Ureter (tissue), 1 donor: ENCODE measurements at places on chromosomes 3 and 15.

DNA sequence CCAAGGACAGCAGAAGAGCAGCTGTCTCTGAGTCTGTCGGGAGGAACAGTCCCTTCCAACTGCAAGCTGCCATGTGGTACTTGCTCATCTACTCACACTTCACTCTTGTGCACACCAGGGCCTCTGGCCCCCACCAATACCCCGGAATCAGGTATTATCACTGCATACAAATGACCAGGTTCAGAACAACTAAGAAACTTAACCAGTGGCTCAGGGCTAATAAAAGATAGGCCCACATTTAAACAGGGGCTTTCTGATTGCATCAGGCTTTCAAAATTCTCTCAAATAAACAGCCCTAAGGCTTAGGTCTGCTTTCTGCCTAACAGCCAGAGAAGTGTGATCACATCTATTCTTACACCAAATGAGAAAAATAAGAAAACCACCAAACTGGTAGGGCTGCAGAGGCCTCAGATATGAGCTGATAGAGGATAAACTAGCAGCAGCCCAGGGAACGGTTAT is 20.7 kb downstream of the CCDC12 start:
- no peak for DNase-seq

GRCh38 chr15:47839233-47839825 is 122.0 kb downstream of the SEMA6D start:
- no peak for DNase-seq

DNA sequence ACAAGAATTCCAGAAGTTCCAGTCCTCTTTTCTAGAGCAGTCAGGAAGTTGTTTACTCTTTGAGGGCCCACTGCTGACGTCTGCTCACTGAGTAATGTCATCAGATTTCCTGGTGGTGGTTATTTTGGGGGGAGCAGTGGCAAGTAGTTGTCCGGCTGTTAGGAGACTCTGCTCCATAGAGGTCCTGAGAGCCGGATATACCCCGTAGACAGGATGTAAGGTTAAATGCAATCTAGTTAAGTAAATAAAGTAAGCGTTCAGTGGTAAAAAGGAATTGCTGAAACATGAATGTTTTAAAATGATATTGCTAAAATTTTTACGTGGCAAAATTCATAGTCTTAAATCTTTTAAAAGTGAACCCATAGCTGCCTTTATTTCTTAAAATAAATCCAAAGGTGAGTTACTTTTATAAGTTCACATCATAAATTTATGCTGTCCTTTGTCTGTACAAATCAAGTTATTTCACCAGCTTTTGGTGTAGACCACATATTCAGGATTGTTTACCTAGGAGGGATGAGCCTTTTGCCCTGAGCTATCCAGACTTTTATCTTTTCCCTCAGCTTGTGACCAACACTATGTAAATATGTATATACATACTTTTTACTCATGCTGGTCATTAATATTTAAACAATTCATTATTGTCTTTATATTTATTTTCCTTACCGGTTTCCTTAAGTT is 65.8 kb downstream of the PDE8A start:
- DNase-seq = no peak

GRCh38 chr3:52004163-52004787 is 8.6 kb upstream of the RPL29 start:
- no peak for DNase-seq

GRCh38 chr15:83653639-83654378 is at the start of gene ADAMTSL3:
Gene ADAMTSL3, plus strand, starts transcription at chr15:83654123. Its CDS starts 1,639 bp downstream, at chr15:83655762.
- DNase-seq = peak; percentile 80

DNA sequence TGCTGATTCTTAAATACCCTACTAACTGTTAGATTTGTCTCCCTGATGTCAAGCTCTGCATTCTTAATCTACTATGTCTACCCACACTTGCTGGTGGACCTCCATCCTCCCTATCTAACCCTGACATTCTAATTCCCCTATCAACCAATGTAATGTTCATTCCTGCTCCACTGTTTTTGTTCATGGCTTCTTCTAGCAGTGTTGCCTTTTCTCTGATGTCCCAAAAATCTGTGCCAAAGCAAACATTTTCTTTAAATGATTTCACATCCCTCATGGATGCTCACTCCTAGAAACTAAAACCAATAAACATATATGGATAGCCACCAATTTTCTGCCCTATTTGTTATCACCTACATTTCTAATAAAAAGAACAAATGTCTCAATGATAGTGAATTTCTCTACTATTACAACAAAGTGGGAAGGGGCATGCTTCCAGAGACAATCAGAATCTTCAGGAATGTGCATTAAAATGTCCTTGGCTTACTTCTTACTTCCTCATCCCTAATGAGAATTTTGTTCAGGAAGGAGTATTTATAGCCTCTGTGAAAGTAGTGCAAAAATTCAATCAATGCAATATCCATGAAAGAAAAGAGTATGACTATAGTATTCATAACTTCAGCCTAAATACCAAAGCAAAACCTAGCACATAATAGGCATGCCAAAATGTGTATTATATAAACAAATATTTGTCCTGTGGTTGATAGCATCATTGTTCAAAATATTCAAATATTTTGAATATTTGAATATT is 273.3 kb downstream of the ZNF385D start:
- no peak for DNase-seq

- DNase-seq = no peak
Observed at GRCh38 chr3:23567917-23568316, 237.8 kb upstream of the UBE2E1 start.

DNA sequence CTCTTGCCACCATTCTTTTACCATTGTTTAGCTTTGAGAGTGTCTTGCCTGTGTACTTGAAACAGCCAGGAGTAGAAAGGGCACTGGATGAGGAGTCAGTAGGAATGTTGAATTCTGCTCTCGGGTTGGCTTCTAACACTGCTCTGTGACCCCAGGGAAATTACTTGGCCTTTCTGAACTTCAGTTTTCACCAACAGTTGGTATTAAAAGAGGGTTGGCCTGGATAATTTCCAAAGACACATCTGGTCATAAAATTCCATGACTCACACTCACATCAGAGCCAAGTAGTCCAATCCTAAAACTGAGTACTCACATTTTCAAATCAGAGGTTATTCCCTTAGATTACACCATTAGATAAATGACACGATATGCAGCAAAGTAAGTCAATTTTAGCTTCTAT is 141.6 kb downstream of the ECT2 start:
- DNase-seq = no peak

DNA sequence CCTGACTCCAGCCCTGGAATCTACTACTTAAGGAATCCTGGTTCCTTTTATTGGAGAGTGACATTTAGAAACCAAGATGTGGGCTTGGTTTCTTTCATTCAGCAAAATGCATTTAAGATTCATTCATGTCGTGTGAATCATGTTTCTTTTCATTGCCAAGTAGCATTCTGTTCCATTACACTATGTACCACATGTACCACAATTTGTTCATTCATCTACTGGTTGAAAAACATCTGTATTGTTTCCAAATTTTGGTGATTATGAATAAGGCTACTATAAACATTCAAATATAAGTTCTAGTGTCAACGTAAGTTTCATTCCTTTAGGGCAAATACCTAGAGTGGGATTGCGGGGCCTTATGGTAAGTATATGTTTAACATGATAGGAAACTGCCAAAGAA is 264.2 kb downstream of the VPS13C start:
- no peak for DNase-seq

GRCh38 chr3:156323466-156323865 is 203.1 kb downstream of the KCNAB1 start:
- no peak for DNase-seq

DNA sequence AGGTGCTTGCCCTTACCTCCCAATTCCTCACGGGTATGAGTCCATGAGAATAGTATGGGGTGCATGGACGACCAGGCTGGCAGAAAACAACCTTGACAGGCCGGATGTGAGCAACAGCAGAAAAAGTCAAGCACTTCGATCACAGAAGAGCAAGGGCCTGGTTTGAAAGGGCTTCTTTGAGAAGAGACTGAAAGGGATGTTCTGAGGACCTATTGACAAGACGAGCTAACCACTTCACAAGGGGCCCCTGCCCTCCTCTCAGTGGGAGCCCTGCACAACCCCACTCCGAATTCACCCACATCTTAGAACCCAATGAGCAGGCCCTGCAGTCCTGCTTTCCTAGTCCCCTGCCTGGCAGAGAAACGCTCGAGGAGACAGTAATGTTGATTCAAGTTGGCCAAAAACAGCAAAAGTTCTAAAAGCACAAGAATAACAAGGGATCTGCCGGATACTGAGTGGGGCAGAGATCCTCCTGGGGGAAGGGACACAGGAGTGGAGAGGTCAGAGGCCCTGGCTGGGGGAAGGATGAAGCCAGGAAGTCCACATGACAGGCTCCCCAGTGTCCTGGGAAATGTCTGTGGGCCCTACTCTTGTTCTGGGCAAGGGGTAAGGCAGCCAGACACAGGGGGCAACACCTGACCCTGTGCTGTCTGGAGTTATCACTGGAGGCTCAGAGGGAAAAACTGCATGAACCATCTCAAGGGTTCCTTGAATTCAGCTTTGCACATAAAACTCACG is 14.8 kb upstream of the CX3CR1 start:
- DNase-seq = no peak
